Suppressor macrophage treated with lipopolysaccharide for 4 hours (primary cell): ENCODE measurements at places on chromosomes 2 and 18.

DNA sequence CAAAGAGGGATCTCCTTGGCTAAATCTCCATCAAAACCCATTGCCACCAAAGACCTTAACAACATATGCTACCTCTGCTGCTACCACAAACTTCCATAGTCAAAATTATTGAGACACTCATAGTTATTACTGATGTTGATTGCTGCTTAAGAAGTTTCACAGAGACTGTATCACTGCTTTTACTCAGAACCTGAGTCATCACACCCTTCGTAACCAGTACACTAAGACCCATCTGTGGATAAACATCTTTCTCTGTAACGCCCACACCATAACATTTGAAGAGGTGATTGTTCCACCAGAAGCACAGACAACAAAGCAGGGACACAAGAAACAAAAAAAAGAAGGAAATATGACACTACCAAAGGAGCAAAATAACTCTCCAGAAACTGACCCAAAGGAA, 1563.1 kb downstream of the LRP1B start:
- no peak for DNase-seq

DNA sequence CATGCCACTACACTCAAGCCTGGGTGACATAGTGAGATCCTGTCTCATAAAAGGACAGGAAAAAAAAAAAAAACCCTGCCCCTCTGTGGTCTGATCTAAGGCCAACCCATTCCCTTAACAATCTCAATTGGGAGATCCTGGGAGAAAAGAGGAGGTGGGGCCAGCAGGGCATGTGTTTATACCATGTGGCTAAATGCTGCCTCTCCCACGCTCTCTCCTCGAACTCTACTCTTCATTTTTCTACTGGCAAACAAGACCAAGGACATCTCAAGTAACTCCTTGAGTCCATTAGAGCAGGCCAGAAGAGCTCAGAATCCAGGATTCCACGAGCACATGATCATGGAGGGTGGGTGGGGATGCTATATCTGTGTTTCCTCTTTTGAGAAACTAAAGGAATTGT, 16.7 kb upstream of the NEDD4L start:
- DNase-seq: no peak

DNA sequence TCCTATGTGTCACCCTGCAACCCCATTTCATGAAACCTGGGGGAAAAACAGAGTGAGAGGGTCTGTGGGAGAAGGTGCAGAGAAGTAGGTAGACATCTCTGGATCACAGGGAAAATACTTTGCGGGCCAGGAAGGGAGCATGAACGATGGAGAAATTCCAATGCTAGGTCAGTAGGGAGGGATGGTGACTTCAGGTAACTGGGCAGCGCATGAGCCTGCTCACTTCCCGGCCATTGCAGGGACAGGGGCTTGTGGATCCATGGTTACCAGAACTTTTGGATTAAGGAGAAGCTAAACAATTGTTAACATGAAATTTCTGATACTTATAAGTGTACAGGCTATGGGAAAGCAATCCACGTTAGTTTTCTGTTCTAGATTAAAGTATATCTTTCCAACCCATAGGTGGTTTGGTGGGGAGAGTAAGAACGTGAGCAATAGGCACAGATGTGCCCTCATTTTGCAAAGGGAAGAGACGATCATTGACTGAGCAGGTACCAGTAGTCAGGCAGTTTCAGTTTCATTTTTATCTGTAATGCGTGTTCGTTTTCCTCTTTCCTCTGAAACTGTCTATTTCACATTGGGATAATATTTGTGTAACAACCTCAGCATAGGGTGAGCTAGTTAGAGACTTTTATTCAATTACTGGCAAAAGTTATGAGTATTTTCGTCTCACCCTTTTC, 65.0 kb downstream of the NYAP2 start:
- no peak for DNase-seq

DNA sequence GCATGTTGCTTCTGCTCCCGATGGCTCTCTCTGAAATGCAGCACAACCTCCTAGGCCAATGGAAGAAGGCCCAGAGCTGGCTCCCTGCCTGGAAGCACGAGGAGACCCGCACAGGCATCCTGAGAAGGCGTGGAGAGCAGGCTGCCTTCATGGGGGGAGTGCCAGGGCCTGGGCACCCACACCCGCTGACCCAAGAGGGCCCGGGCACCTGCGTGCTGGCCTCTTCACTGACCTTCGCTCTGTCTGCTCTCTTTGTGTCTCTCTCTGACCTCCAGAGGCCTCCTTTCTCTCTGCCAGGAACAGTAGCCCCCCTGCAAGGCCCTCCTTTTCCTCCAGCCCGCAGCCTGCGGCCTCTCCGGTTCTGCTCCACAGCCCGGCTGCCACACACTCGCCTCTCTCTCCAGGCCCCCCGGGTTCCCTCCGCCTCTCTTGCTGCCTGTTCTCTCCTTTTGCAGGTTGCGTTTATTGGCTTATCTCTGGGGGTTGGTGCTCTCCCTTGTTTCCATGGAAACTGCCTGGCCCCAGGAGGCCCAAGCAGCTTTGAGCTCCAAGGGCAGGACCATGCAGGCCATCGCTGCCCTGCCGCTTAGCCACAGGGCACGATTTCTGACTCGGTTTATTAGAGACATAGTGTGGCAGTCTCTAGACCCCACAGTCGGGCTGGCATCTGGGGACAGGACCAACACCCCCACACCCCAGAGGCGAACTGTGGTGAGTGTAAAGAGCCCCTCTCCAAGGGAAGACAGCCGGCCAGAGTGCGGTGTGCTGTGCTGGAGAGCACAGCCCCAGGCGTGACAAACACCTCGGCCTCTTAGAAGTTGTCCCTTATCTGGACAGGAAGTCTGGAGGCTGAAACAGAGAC, 1.7 kb downstream of the MZT2B start:
- DNase-seq: no peak

DNA sequence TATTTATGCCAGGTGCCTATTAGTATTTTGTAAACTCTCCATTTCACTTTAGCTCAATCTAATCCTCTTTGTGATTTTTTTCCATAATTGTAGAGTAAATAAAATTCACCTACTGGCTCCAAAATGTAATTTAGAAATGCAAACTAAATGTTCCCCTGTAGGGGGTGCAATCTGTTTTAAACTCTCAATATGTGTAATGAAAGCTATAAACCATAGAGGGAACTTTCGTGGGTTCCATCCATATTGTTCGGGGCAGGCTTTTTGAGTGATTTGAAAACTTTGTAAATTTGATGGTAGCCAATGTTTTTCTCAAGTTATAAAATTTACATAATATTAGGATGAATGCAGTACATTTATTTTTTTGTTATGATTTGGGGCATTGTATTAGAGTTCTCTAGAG, 49.4 kb downstream of the TSPYL6 start:
- DNase-seq: peak; percentile 5
